Pericardium fibroblast (primary cell): ENCODE measurements at places on chromosomes 1 and 21. TPM values are rescaled to one million over a fixed set of nuclear protein-coding genes. Genes with fewer than 3 reads are reported as not detected.

Gene STPG1
- total RNA-seq: 2.1 and 3.2 TPM in 2 replicates

Gene PPIAL4G
- total RNA-seq: not detected in 2 replicates

Gene RHD
- total RNA-seq: not detected in 2 replicates

Gene ACP6
- total RNA-seq: 1.3 and 2.3 TPM in 2 replicates

Gene LCE2C
- total RNA-seq: not detected in 2 replicates

Gene KIF17
- total RNA-seq: 0.35 and 0.60 TPM in 2 replicates

Gene ERICH3
- total RNA-seq: not detected in 2 replicates

Gene SFN
- total RNA-seq: not detected in 2 replicates

Gene SRRM1
- total RNA-seq: 24.2 and 25.1 TPM in 2 replicates
